Globus pallidus (tissue), 1 donor: ENCODE measurements at places on chromosomes 5 and 9.
A peak's percentile ranks its signal among the peaks of the same experiment; 100 is the strongest.

GRCh38 chr5:124888622-124889485 is 142.4 kb upstream of the ZNF608 start:
- no peak for DNase-seq

- no peak for DNase-seq
Measured at GRCh38 chr5:77743181-77743580, 33.0 kb downstream of the TBCA start.

GRCh38 chr9:37151812-37152211 is 31.4 kb downstream of the ZCCHC7 start:
- DNase-seq = no peak

DNA sequence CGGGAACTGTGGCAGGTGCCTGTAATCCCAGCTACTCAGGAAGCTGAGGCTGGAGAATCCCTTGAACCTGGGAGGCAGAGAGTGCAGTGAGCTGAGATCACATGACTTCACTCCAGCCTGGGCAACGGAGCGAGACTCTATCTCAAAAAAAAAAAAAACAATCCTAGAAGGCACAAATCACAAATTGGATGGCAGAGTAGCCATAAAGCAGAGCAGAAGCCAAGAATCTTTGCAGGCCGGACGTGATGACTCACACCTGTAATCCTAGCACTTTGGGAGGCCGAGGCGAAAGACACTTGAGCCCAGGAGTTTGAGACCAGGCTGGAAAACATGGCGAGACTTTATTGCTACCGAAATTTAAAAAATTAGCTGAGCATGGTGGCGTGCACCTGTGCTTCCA is 9.2 kb upstream of the FUBP3 start:
- DNase-seq = no peak

DNA sequence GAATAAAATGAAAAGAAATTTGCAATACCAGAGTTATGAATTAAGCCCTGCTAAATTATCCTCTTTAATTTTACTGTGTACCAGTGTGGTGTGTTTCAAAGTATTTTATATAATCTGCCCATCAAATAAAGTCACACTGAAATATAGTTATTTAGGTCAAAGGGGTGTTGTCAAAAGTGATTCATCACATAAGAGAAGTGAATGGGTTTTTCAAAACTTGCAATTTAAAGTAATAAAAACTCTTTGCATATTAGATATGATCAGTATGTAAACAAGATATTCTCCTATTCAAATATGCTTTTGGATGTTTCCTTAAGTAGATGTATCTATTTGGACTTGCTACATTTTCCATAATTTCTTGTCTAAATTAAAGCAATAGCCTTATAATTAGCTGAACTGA is 1183.0 kb upstream of the CDH18 start:
- no peak for DNase-seq

DNA sequence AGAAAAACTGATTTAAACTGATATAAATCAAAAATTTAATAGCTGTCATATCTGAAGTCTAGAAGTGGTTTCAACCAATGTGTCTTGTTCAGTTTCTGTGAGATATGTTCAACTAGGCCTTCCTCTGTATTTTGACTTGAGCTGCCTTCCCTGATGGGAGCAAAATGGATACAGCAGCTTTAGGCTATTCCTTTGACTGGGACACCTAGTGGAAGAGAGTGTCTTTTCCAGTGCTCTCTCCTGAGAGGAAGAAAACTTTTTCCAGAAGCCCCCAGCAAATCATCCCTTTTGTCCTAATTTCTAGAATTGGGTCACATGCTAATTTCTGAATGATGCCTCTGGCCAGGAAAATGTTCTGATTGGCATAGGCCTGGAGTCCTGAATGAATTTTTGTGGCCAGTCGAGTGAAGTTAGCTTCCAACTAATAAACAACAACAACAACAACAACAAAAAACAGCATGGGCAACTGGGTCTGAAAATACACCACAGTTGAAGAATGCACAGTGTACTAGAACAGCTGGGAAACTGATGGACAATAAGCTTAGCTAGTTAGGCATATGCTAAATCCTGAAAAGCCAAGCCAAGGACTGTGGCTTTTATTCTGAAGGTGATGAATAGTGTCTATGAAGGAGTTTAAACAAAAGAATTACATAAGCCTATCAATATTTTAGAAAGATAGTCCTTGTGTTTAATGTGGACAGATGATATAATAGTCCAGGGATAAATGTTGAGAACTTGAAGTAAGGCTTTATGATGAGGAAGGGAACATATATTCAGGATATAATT is 125.7 kb downstream of the FBN2 start:
- no peak for DNase-seq

- DNase-seq = no peak
Measured at GRCh38 chr5:149572170-149572569, 9.1 kb upstream of the ARHGEF37 start.

- DNase-seq = no peak
Measured at GRCh38 chr5:158154226-158155005, 295.5 kb upstream of the CLINT1 start.

- peak; percentile 30 for DNase-seq
Measured at GRCh38 chr5:147949711-147950573, 43.6 kb upstream of the C5orf46 start.

- no peak for DNase-seq
Measured at GRCh38 chr5:142520885-142521284, 165.0 kb downstream of the FGF1 start.
